ENCODE measurements at places on chromosomes 6 and 20. TPM values are rescaled to one million over a fixed set of nuclear protein-coding genes. Genes with fewer than 3 reads are reported as not detected.
A peak's percentile ranks its signal among the peaks of the same experiment; 100 is the strongest.

- no peak for DNase-seq
Measured at GRCh38 chr6:162525181-162525580, 202.4 kb downstream of the PRKN start.

The STMN3 gene
- total RNA-seq: 0.26 TPM

- DNase-seq: peak; percentile 98
Measured at GRCh38 chr20:53829255-53829723, 235.7 kb upstream of the ZNF217 start.

- DNase-seq: no peak
Measured at GRCh38 chr20:3158968-3159431, 665 bp downstream of the FASTKD5 start.

DNA sequence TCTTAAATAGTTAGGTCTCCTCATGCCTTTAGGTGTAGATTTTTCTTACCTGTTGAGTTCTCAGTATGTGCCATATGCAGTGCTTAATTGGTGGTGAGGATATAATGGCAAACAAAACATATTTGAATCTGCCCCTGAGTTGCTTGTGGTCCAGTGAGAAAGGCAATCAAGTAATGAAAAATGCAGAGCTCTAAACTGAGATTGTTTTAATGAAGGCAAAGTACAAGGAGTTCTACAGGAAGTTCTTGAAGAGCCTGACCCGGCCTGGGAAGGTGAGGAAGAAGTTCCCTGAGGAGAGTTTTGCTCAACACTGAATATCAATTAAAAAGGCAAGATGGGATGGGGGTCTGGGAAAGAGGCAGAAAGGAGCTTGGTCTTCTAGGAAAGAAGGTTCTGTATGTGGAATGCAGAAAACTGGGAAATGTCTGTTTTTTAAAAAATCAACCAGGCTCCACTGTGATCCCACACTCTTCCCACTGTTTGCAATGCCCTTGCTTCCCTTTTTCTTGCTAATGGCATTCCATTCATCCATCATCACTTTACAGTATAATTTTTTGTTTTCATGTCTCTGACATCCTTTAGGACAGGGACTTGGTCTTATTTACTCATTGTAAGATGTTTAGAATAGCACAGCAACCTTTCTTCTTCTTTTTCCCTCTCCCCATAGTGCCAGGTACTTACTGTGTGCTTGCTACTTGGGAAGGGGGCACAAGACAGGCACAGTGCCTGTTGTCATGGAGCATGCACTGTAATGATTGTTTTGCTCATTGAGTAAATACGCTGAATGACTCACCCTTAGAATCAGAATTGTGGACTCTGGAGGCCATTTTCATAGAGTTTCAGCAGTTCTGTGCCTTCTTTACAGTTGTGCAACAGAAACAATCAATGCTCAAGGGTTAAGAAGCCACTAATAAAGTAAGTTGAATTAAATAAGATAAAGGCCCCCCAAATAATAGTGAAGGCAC lies 64.3 kb downstream of the ANKS1A start:
- peak; percentile 93 for DNase-seq

- DNase-seq: no peak
Measured at GRCh38 chr20:36391955-36392354, 85.8 kb downstream of the DLGAP4 start.

- no peak for DNase-seq
Measured at GRCh38 chr6:139612135-139612465, 237.7 kb upstream of the CITED2 start.

DNA sequence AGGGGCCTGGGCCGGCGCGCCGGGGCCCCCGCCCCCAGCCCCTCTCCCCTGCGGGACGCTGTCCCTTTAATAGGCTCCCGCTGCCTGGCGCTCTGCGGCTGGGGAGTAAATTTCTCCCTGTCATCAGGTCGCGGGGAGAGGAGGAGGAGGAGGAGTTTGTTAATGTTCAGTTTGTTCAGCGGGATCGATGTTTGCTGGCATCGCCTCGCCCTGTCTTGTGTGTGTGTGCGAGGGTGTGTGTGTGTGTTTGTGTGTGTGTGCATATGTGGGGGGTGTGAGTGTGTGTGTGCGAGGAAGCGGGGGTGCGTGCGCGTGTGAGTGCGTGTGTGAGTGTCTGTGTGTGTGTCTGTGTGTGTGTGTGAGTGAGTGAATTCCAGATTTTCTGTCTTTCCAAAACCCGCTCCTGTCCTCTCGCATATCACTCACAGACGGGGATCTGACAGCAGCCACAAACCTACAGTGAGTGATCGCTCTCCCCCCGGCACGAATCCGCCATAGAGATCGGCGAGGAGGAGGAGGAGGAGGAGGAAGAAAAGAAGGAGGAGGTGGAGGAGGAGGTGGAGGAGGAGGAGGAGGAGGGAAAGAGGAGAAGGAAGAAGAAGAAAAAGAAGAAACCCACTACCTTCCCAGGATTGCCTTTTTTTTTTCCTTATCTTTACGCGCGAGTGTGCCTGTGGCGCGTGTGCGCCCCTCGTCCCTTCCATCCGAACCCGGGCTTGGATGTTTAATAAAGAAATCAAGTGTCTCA lies at the start of gene TSHZ2:
TSS of gene TSHZ2 (plus strand) at position 169 of the 748 bp plus-strand sequence. CDS start 936 bp downstream, outside the sequence.
- peak; percentile 50 for DNase-seq

DNA sequence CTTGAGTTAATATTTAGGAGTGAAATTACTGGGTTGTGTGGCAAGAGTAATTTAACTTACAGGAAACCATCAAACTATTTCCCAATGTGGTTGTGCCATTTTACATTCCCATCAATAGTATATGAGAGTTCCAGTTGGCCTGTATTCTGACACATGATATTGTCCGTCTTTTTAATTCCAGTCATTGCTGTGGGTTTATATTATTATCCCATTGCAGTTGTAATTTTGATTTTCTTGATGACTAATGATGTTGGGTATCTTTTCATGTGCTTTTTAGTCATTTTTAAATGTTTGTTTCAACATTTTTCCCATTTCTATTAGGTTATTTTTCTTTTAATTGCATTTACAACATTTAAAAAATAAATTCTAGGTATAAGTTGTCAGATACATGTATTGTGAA lies 614.0 kb downstream of the UTRN start:
- DNase-seq: no peak

The ARMH2 gene
- not detected for total RNA-seq

- no peak for DNase-seq
Measured at GRCh38 chr20:57773059-57773815, 63.4 kb upstream of the PMEPA1 start.

DNA sequence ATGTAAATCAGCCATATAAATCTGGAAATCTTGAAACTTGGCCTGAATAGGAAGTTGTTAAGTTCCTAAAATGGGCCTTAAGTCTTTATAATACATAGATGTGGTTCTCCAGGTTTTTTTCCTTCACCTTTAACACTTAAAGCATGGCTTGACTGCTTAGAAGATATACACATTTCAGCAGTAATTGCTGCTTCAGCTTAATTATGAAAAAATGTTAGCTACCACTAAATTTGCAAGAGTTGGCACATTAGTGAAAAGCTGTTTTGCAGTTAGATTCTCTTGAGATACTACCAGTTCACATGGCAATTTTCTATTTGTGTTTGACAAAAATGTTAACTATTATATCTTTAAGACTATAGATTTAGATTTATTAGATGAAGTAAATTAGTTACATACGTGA lies 72.7 kb upstream of the MYO6 start:
- DNase-seq: no peak

DNA sequence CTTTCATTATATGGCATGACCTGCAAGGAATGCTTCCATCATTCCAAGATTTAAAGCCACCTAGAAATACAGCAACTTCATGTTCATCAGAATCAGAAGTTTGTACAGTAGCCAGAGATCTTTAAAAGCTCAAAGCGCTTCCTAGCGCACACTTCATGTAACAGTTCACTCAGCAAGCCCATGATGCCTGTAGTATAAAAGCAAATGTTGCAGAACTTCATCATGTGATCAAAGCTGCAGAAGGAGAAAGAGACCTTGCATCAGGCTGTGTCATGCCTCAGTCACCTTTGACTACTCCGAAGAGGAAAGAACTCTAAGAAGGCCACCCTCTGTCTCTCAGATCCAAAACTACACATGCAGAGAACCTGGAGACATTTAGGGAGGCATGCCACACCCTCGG lies 78.5 kb downstream of the AGPAT4 start:
- no peak for DNase-seq

GRCh38 chr20:16263582-16263981 lies 309.7 kb downstream of the KIF16B start:
- no peak for DNase-seq

GRCh38 chr6:71134929-71135642 lies 153.5 kb upstream of the OGFRL1 start:
- no peak for DNase-seq

The PSORS1C1 gene
- 6.3 TPM for total RNA-seq

- no peak for DNase-seq
Measured at GRCh38 chr20:58130156-58130555, 98.3 kb downstream of the ANKRD60 start.

The ECT2L gene
- total RNA-seq: 0.13 TPM

The SMLR1 gene
- total RNA-seq: not detected

- DNase-seq: no peak
Measured at GRCh38 chr6:170007468-170008293, 256.3 kb downstream of the ERMARD start.

- DNase-seq: no peak
Measured at GRCh38 chr6:5843078-5843477, 163.6 kb downstream of the NRN1 start.

GRCh38 chr6:17601386-17601703 lies 1.2 kb downstream of the FAM8A1 start:
- DNase-seq: no peak

DNA sequence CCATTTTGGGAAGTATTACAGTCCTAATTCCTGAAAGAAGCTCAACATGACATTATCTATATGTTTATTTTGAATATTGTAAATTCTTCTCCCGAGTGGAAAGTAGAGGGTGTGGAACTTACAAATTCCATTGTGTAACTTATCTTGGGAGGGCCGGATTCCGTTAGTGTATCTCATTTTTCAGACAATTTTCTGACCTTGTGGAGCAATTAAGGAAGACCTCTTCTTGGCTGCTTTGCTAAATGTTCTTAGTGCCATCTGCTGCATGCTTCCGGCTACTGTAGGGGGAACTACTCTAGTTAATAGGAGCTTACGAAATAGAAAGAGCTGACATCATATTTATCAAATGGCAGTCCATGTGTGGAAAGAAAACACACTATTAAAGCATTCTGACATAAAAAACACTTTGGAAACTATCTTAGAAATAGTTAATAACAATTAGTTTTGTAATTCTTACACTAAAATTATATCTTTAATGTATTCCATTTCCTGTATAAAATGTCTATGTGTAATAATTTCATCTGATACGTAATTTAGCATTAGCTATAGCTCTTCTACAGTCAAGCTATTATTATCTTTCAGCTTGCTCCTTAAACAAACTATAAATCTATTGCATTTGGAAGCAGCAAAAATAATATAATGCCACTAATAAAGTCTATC lies 41.5 kb upstream of the KCNQ5 start:
- peak; percentile 82 for DNase-seq

The POM121L2 gene
- total RNA-seq: not detected

DNA sequence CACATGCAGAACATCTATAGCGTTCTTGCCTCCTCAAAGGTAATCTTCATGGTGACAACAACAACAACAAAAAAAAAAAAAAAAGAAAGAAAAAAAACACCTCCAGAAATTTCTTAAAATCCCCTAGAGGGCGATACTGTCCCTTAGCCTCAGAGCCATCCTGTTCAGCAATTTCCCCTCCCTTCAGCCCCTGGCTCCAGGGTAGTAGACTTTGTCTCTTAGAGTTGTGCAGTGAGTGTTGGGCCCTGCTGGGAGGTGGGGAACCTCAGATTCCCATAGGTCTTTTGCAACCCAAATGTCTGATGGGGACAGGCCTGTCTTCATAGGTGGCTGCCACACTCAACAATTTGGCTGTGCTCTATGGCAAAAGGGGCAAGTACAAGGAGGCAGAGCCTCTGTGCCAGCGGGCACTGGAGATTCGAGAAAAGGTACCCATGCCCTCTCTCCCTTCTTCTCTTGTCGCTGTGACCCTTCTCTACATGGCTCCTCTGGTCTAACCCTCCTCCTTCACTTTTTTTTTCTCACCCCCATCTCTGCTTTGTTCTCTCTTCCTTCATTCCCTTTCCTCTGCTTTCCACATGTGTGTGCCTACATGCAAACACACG lies 6.0 kb upstream of the PTK7 start:
- DNase-seq: peak; percentile 60
